NCI-H1092 treated with DMSO at 0.1 percent for 48 hours (cell line): ENCODE measurements at places on chromosomes 16 and 17.
A peak's percentile ranks its signal among the peaks of the same experiment; 100 is the strongest.

DNA sequence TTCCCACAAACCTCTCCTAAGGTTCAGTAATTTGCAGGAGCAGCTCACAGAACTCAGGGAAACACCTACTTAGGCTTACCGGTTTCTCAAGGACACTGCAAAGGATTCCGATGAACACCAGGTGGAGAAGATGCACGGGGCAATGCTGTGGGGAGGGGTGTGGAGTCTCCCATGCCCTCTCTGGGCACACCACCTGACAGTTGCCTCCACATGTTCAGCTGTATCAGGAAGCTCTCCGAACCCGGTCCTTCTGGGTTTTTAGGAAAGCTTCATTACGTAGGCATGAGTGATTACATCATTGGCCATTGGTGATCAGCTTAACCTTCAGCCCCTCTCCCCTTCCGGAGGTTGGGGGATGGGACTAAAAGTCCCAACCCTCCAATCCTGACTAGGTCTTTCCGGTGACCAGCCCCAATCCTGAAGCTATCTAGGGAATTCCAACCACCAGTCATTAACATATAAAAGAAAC lies 21.6 kb downstream of the C17orf58 start:
- DNase-seq = no peak

DNA sequence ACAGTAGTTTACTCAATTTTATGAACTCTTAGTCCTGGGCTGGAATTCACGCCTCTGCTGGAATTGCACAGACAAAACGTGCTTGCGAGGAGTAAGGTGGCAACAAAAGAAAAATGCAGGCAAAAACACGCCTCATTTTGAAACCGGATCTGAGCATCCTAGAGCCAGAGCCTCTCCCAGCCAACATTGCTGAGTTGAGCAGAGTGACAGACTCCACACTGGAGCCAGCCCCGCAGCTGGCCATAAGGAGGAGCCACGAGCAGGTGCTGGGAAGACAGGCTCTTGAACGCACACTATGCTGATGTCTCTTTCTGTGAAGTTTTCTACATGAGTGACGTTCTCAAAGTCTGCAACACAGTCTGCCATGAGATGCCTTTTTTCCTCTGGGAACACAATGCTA lies 14.6 kb upstream of the HSBP1 start:
- DNase-seq = no peak

DNA sequence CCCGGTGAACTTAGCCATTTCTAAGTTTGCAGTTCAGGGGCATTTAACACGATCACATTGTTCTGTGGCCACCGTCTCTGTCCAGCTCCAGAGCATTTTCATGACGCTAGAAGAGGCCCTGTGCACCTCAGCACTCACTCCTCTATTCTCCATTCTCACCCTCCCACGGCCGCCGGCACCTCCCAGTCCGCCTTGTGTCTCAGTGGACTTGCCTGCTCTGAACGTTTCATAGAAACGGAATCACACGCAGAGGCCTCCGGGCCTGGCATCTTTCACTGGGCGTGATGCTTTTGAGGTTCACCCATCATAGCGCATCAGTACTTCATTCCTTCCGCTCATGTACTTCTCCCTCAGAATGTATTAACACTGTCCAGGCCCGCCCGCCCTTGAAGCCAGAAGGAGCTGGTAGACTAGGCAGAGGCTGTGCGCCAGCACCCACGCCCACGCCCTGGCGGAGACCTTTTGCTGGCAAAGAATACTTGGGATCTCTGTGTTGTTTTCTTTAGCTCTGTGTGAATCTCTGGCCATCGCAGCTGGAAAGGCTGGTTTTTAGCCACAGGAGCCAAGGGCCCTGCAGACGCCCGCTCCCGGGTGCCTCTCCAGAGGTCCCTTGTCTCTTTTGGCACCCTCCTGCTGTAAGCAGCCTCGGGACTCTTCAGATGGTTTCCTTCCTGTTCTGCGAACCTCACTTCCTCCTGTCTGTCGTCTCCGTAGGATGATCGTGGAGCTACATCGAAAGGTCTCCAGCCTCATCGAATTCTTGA lies 23.4 kb upstream of the JPT2 start:
- no peak for DNase-seq

- no peak for DNase-seq
Measured at GRCh38 chr16:12547608-12547922, 256.1 kb downstream of the CPPED1 start.

DNA sequence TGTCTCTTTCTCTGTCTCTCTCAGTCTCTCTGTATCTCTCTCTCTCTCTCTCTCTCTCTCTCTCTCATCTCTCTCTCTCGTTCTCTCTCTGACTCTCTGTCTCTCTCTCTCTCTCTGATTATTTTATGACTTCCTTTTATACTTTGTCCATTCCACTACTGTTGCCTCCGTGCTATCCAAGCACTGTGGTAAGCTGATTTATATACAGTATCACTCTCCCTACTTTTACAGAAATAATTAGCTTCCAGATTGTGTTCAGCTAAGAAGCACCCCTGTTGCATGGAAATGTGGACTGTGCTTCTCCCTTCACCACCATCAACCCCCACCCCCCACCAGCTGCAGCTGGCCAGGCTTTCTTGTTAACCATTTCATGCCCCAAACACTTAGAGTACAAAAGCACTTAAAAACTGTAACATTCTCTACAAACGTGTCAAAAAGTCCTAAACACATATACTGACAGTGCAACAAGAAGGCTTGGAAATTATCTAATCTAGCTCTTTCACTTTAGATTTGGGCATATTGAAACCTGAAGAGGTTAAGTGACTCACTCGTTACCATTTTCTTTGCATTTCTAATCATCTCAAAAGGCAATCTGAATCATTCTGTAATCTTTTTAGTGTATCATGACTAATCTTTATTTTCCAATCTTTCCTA lies 11.6 kb upstream of the TMEM100 start:
- DNase-seq = no peak

DNA sequence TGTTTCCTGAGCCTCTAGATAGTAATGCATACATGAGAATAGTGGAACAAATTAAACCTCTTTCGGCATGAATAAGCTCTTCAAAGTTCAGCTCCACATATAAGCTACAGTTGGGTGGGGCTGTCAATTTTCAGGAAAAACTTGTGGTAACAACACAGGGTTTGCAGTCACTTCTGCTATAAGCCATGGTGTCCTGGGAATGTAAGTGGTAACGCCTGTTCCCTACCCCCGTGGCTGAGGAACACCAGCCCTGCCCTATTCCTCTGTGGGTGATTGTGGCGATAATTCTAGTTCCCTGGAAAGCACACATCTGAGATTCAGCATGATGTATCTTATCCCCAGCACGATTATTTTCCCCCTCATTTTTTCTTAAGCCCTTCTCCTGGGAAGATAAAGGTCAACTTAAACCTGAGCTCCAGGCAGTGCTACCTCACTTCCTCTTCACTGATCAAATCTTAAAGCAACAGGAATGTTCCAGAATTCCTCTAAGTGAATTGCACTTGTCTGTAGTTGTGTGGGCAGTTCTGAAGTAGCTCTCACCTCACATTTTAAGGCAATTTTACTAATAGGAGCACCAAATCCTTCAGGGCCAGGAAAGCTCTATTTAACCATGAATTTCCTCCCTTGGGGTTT lies 500.7 kb upstream of the HSBP1 start:
- no peak for DNase-seq

- DNase-seq = no peak
Measured at GRCh38 chr17:49975531-49975930, 6.5 kb downstream of the DLX4 start.

GRCh38 chr17:74775409-74776043 lies 619 bp downstream of the NAT9 start:
- peak; percentile 30 for DNase-seq

GRCh38 chr16:80984124-80984892 lies 22.4 kb downstream of the CMC2 start:
- no peak for DNase-seq

DNA sequence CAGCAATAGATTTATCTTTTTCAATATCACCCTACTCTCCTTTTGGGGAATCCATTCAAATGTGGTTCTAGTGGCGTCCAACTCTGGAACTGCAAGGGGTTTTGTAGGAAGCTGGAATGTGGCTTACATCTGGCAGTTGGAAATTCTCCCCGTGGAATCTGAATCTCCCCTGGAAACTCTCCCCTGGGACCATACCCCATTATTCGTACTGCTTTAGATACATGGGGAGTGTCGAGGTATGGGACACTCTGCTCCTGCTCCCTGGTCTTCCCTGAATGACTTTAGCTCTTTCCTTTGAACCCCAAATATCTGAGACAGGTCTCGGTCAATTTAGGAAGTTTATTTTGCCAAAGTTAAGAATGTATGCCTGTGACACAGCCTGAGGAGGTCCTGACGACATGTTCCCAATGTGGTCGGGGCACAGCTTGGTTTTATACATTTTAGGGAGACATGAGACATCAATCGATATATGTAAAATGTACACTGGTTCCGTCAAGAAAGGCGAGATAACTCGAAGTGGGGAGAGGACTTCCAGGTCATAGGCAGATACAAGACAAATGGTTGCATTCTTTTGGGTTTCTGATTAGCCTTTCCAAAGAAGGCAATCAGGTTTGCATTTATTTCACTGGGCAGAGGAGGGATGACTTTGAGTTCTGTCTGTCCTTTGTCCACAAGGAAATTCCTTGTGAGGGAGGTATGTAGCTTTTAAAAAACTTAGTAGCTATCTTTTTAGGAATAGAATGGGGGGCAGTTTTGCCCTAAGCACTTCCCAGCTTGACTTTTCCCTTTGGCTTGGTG lies 89.1 kb upstream of the CORO6 start:
- DNase-seq = no peak
